LoVo (cell line): ENCODE measurements at places on chromosomes 6 and 20.
A peak's percentile ranks its signal among the peaks of the same experiment; 100 is the strongest.

GRCh38 chr20:58251348-58251978, 23.0 kb upstream of the ANKRD60 start:
- DNase-seq = no peak

GRCh38 chr20:9686455-9686854, 152.4 kb downstream of the PAK5 start:
- DNase-seq = no peak

GRCh38 chr6:31690231-31691077, 9.6 kb upstream of the LY6G5C start:
- peak; percentile 54 for DNase-seq

DNA sequence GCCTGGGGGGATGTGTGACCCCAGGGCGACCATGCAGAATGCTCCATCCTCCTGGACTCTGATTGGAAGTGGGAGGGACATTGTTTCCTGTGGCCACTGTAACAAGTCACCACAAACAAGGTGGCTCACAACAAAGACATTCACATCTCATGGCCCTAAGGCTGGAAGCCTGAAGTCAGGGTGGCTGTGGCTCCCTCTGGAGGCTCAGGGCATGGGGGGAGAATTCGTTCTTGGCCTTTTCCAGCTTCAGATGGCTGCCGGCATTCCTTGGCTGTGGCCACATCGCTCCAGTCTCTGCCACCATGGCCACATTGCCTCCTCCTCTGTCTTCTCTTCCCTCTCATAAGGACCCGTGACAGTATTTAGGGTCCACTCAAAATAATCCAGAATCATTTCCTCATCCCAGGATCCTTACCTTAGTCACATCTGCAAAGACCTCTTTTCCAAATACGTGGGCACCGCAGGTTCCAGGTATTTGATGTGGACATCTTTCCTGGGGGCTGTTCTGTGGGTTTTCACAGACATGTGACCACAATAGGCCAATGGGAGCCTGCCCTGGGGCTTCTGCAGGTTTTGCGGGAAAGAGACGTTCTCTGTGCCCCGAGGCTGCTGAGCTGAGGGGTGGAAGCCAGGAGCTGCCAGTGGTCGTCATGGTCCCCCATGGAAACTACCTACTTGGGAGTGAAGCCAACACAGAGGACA, 249.3 kb downstream of the PREX1 start:
- no peak for DNase-seq

GRCh38 chr6:80454661-80455365, 348.3 kb downstream of the BCKDHB start:
- DNase-seq = no peak

DNA sequence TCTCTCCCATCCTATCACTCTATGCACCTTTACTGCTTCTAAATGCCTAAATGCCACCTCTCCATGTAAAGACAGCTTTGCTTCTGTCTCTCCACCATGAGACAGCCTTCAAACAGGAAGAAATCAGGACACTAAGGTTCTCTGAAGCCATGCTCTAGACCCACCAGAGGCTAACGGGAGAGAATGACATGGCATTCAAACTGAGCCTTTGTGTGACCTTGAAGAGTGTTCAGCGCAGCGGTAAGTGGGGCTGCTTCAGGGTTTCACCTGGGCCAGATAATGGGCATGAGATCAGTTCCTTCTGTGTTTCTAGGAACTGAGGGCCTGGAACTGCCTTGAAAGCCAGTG, 20.1 kb downstream of the FAM50B start:
- no peak for DNase-seq

GRCh38 chr6:169689287-169689686, 12.5 kb downstream of the WDR27 start:
- DNase-seq = no peak

DNA sequence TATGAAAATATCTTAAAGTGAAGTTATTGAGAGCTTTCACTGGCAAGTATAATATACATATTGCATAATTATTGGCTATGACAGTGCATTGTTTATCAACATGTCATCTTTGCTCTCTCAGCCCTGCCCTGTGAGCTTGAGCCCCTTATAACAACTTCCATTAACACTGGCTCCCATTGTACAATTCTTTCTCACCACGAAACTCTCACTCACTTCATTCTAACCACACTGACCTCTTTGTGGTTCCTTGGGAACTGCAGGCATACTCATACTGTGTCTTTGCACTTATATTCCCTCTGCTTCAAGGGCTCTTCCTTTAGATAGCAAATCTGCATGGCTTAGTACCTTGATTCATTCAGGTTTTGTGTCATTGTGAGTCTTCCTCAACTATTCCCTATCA, 411.8 kb downstream of the CDKAL1 start:
- DNase-seq = no peak

DNA sequence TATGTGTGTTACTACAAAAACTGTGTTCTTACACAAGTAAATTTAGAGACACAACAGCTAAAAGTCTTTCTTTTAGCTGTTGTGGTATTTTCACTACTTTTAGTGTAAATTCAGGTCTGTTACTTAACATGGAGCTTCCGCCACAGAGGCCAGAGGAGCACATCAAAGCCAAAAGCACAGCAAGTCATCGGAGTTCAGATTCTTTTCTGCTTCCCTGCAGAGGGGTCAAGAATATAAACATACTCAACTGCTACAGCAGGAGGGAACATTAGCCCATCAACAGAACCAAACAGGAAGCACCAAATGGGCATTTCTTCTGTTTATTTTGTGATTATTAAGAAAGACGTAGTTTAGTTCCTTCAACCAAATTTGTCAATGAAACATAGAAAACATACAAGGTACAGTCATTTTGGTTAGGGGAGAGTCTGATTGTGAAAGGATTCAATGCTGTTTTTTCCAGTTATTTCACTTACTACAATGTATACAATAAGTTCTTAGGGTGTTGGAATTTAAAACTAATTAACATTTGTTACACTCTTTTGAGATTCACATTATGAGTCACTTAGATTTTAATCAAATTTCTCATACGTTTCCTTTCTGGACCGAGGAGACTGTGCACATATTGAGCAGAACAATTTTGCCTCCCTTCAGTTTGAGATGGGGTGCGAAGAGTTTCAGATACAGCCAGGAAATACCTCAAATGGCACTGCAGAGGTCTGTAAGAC, 42.8 kb upstream of the DSE start:
- no peak for DNase-seq
